ENCODE measurements at places on chromosomes 4 and X.

GRCh38 chr4:81874661-81875515 lies 403.2 kb upstream of the RASGEF1B start:
- DNase-seq: no peak

GRCh38 chr4:119581190-119581873 lies 47.3 kb downstream of the PDE5A start:
- no peak for DNase-seq

DNA sequence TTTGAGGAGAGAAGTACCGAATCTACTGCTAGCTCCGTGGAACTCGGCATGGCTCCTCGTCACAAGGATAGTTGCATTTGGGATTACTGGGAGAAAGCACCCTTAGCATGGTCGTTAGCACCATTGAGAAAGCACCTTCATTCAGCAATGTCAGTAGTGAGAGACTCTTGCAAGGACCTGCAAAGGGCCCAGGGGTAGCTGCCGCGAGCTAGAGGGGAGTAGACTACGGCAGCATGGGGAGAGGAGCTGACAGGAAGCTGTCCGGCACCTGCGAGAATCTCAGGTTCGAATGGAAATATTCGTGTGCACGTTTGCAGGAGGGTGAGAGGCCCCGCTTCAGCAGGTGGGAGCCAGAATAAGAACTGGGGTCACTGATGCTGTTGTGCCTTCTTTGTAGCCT lies 20.2 kb downstream of the TLR10 start:
- no peak for DNase-seq

DNA sequence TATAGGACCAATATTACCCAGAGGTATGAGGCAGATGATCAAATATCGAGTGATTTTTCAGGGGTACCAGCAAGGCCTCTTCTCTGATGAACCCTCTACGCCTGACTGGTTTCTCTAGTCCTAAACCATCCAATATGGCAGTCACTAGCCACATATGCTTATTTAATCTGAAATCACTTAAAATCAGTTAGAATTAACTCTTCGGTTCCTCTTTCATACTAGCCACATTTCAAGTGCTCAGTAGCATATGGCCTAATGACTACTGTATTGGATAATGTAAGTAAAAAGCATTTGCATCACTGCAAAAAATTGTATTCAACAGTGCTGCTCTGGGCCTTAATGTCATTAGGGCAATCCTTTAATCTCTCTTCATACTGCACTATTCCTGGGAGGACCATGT lies 4.4 kb upstream of the APBB2 start:
- no peak for DNase-seq

- peak; percentile 85 for DNase-seq
Measured at GRCh38 chr4:78775303-78776078, 659 bp upstream of the BMP2K start.

DNA sequence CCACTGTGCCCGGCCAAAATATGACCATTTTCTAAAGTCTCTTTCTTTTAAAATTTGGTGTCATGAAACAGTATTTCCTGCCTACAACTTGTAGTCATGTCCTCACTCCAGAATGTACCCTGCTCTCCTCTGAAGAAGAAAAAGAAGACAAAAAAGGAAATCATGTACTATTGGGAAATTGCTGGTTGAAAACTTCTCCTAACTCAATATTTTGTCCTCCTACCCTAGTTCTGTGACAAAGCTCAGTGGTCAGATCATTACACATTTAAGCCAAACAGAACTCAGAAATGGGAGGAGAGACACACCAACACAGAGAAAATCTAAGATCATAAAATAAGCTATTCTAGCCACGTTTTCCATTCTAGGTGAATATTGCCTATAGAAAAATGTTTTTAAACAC lies 127.7 kb downstream of the IRF2 start:
- no peak for DNase-seq

DNA sequence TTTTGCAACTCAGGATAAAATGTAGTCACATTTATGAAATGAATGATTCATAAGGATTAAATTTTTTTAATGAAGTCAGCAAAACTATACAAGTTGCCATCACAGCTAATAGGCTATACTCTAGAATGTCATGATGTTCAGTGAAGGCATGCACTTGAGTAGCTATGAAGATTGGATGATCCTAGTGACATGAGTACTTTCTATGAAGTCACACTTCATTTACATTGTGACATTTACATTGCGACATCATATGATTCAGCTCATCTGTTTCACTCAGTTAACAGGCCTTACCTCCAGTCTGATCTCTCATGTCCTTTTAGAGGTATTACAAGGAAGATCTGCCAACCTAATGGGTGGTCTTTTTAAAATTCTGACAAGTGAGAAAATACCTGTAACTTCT lies 82.7 kb upstream of the FGF13 start:
- no peak for DNase-seq

GRCh38 chrX:68693481-68694434 lies 46.3 kb downstream of the STARD8 start:
- peak; percentile 10 for DNase-seq

DNA sequence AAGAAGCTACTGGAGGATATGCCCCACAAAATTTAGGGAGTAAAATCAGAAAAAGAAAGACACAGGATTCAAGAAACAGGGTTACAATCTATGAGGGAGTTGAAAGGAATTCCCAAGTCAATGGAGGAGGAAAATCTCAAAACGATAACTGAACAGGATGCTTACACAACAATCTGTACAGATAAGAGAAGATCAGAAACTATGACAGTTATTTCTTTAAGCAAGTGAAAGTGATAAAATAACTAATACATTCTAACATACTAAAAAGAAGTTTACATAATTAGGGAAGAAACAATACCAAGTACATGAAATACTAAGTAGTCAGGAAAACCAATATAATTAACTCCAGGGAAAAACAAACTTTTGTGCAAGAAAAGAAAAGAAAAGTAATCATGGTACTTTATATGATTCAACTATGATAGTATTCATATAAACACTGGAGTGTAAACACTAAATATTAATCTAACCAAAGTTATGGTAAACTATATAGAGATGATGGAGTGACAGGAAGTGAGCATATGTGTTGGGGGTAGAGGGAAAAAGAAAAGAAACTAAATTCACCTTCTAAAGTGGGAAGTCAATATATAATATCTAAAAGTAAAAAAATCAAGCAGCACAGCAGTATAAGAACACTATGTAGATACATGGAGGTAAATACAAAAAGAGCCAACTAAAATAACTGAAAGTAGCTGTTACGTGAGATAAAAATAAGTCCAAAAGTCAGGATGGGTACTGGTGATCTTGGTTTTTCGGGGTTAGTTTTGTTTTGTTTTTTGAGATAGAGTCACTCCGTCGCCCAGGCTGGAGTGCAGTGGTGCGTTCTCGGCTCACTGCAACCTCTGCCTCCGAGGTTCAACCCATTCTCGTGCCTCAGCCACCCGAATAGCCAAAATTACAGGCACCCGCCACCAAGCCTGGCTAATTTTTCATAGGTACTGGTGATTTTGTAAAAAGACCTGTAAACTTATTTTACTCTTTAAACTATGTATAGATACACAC lies 99.3 kb downstream of the TEX11 start:
- DNase-seq: no peak

DNA sequence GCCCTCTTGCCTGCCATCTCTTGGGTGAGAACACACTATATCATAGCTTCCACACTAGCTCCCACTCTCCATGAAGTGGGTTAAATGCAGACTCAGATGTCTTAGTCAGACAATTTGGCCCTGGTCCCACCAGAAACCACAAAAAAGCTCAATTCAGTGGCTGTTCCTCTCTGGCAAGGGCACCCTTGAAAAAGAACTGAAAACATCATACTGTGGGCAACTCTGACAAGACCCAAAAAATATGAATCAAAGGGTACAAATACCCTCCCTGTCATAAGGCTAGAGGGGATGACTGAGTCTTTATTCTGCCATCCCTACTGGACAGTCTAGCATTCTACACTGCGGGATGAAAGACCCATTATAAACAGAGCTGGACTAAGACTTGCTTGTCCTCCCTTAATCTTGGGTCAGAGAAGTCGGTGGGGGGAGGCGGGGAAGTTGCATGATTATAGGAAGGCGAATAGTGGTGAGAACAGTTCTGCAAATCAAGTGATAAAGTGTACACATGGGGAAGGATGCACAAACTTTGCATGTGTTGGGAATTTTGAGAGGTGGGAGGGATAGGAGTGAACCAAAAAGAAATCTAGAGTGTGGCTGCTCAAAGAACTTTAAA lies 172.1 kb downstream of the OPHN1 start:
- no peak for DNase-seq

DNA sequence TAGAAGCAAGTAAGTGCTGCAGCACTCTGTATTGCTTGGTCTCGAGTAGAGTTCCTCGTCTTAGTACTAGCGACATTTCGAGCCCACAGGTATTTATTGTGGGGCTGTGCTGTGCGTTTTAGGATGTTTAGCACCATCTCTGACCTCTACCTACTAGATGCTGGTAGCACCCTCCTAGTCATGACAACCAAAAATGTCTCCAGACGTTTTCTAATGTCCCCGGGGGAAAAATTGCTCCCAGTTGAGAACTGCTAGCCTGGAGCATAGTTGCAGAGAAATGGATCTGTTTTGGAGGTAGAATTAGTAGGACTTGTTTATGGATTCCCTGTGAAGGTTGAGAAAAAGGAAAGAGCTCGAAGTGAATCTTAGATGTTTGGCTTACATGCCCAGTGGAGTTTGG lies 287.2 kb downstream of the TENM3 start:
- DNase-seq: no peak

DNA sequence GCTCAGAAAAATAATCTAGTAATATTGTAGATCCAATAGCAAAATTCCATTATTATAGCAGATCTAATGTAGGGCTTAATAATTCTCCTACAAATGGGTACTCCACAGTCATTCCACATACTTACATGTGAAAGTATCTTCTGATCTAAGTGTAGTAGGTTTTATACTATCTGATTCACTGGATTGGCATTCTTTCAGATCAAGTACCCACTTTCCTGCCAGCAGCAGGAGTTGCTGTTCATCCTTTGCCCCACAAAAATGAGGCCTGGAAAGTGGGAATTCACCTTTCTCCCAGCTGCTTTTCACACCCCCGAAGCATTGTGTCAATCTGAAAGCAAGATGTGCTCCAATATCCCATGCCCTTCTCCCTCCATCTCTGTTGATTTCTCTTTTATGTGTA lies 77.1 kb upstream of the RXFP1 start:
- DNase-seq: no peak
